ENCODE measurements at places on chromosomes 16 and 17. TPM values are rescaled to one million over a fixed set of nuclear protein-coding genes. Genes with fewer than 3 reads are reported as not detected.
A peak's percentile ranks its signal among the peaks of the same experiment; 100 is the strongest.

DNA sequence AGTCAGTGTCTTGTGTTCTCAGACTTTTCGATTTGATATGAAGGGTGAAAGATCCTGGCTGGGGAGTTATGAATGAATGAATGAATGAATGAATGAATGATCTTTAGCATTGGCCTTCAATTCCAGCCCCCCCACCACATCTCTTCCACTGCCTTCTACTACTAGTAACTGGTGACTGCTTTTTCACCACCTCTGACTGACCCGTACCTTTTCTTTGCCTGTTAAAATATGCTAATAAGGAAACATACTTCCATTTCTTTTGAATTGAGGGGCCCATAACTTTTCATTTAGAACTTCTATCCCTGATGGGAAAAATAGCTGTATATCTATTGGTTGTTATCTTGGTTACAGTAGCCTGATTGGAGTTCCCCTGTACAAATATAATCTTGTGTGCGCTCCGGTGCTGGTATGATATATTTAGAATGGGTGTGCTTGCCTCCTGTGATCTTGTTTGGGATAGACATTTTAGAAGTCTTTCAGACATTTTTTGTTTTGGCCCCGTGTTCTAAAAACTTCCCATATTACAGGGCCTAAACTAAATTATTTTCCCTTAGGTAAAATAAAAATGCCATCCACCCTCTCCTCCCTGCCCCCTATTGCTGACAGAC lies 3.4 kb downstream of the LYRM1 start:
- no peak for DNase-seq

DNA sequence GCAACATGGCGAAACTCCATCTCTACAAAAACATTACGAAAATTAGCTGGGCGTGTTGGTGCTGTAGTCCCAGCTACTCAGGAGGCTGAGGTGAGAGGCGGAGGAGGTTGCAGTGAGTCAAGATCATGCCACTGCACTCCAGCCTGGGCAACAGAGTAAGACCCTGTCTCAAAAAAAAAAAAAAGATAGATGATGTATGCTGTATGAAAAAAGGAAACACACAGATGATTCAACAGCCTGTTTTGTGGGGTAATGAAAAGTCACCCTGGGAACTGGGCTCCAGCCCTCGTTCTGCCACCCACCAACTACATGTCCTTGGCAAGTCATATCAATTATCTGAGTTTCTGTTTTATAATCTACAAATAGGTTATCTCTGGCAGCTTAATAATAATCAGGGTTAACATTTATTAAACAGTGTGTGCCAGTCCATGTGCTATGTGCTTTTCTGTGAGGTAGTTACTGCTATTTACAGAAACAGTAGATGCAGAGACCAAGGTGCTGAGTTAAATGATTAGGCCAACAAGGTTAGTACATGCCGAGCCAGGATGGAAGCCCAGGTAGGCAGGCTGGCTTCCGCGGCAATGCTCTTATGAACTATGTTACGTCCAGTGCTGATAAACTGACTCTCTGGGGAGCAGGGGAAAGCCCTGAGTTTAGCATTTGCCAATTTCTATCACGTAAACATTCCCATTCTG lies 1.1 kb downstream of the G6PC1 start:
- peak; percentile 25 for DNase-seq

DNA sequence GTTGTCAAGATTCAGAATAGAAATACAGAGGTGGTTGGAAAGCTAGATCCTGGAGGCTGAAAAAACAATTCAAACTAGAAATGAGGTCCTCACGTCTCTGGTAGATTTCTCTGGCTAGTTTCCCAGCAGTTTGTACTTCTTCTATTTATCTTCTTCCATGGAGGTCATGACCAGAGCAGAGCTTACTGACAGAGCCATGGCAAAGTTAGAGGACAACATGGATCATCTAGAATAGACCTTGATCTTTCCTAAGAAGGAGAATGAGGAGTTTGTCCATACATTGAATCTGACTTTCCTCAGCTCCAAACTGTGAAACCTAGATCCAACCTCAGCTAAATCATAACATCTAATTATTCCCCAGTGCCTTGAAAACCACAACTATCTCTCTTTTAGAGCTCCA lies 900.8 kb upstream of the GOT2 start:
- DNase-seq: no peak

- no peak for DNase-seq
Observed at GRCh38 chr16:82452004-82452756, 174.6 kb upstream of the CDH13 start.

- no peak for DNase-seq
Observed at GRCh38 chr17:74759941-74760340, 11.5 kb downstream of the NHERF1 start.

DNA sequence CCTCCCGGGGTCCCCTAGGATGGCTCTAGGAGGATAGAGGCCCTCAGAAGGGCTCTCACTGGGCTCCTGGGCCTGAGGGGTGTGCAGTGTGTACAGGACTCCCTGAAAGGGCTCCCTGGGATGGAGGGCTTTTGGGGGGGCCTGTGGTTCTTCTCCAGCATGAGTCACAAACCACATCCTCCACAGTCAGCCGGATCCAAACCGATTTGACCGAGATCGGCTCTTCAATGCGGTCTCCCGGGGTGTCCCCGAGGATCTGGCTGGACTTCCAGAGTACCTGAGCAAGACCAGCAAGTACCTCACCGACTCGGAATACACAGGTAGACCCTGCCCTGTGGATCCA lies 4.5 kb downstream of the TRPV2 start:
- no peak for DNase-seq

GRCh38 chr16:57585051-57585687 lies 42.7 kb downstream of the ADGRG5 start:
- DNase-seq: no peak

GRCh38 chr17:42872251-42872965 lies 21.4 kb downstream of the AOC3 start:
- no peak for DNase-seq

DNA sequence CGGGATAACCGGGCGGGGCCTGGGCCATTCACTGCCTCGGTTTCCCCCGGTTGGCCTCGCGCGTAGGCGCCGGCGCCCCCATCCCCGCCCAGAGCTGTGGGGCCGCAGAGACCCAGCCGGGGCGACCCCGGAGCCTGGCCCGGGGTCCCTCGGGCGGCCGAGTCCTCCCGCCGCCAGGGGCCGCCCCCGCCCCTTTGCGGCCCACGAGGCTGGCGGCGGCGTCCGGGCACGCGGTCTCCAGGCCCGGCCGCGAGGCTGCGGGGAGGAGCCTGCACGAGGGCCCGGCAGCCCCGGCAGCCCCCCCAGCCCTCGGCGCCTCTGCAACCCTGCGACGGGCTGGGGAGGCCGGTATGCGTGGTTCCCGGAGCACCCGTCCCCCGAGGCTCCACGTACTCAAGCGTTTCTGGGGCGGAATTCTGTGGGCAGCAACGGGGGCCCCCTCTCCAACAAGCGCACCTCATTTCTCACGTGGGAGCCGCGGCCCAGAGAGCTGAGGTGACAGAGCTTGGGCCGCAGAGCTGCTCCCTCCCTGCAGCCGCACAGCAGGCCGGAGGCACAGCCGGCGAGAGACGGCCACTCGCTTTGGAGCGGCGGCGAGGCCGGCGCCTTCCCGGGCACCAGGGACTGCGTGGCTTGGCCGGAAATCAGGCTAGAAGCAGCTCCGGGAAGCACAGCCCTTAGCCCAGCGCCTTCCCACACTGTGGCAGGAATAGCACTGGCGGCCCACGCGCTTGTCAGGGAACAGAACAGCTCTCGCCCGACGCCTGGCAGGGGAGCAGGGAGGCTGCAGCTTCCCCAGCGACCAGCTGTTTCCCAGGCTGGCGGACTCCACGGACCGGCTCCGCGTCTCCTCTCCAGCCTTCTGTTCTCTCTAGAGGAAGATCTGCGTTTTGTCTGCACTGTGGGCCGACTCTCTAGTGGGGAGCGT lies 867 bp upstream of the LIMD2 start:
- no peak for DNase-seq

DNA sequence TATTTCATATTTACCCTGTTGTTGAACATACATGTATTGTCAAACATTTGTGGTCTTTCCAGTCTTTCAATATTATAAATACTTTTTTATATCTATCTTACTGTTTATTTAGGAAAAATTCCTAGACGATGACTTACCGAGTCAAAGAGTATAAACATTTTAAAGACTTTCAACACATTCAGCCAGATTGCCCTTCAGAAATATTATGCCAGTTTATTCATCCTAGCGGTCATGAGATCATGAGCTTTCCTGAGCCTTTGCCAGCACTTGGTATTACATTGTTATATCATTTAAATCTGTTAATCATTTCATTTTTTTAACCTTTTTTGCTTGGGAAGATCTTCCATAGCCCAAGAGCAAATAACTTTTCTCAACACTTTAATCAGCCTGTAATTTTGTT lies 197.4 kb downstream of the SPECC1 start:
- DNase-seq: peak; percentile 73

DNA sequence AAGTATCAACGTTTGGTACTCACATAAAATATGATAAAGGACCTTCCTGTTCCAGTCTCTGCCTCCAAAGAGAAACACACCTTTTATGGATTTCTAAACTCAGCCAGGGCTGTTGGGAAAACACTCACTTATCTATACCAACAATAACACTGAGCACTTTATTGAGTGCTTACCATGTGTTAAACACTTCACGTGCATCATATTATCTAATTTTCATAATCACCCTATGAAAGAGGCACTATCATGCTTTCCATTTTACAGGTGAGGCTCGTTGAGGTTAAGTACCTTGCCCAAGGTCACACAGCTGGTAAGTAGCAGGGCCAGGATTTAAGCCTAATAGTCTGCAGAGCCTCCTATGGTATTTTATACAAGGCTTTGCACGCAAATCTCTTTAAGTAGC lies 251.5 kb upstream of the SOX9 start:
- DNase-seq: no peak

DNA sequence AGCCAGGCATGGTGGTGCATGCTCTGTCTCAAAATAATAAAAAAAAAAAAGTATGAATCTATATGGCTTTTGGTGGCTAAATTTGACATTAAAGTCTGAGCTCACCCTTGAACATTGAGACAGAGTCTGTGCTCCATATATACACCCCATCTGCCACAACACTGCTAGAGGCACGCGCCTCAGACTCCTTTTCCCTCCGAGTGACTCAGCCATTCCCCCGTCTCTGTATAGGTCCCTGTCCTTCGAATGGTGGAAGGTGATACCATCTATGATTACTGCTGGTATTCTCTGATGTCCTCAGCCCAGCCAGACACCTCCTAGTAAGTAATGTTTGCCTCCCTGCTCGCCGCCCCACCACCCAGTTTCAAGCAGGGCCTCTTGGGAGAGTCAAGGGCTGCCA lies 4.5 kb upstream of the EFNB3 start:
- DNase-seq: no peak

- DNase-seq: peak; percentile 99
Observed at GRCh38 chr17:8673612-8674011, 43.1 kb upstream of the MYH10 start.

DNA sequence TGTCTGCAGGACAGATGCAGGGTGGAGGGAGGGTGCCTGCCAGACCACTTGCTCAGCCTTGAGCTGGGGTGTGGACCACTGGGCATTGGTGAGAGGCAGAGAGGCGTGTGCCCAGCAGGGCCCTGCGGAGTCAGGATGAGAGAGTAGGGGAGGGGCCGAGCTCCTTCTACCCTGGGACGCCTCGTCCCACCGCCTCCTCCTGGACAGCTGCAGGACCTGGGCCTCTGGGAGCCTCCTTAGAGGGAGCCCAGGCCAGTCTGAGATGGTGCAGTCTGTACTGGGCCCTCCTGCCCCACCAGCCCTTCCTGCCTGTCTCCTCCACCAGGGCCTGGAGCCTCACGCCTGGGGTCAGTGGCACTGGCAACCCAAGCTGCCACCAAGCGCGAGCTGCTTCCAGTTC lies 35.9 kb upstream of the ACSF3 start:
- DNase-seq: no peak

- peak; percentile 80 for DNase-seq
Observed at GRCh38 chr16:3112058-3112880, at the start of gene ZNF205. Gene ZNF205 (plus strand): TSS chr16:3112586. CDS start chr16:3113431, 845 bp downstream.

DNA sequence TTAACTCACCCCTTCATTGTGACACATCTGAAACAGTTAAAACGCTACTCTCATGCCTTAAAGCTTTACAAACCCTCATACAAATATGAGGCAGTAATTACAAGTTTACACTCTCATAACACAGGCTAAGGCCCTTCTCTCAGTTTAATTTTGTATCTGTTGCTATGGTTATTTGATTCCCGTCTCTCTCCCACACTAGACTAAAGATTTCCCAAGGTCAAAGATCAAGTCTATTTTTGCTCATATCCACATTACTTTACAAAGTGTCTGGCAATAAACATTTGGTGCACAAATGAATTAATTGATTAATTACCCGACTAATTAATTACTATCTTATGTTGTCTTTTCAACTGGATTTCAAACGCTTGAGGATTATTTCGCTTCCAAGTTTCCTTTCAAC lies 86.4 kb upstream of the MYOCD start:
- DNase-seq: no peak

CES4A gene
- total RNA-seq: 2.2 TPM

HS3ST4 gene
- total RNA-seq: not detected

OTOP2 gene
- total RNA-seq: not detected

RNF157 gene
- total RNA-seq: 0.18 TPM

PITPNM3 gene
- total RNA-seq: 0.57 TPM

CENPX gene
- 41.8 TPM for total RNA-seq

ARHGDIA gene
- total RNA-seq: 149 TPM

NKD1 gene
- total RNA-seq: not detected
